ENCODE measurements at places on chromosomes 1 and 21.

DNA sequence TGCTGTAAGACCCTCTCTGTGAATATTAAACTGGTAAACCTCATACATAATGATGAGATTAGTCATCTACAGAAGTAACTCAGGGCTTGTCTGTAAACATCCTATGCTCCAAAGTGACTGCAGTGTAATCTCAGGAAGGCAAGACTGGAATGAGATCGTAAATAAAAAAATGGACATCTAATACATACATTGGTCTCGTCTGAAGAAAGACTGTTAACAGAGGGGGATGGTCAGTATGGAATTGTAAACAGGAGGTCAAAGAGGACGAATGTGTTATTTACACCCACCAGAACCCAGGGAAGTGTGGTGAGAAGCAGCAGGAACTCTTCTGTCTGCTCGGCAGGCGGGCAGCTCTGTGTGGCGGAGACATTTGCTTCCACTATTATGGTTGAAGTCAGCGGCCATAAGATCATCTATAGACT, 51.4 kb downstream of the DISC1 start:
- no peak for DNase-seq

DNA sequence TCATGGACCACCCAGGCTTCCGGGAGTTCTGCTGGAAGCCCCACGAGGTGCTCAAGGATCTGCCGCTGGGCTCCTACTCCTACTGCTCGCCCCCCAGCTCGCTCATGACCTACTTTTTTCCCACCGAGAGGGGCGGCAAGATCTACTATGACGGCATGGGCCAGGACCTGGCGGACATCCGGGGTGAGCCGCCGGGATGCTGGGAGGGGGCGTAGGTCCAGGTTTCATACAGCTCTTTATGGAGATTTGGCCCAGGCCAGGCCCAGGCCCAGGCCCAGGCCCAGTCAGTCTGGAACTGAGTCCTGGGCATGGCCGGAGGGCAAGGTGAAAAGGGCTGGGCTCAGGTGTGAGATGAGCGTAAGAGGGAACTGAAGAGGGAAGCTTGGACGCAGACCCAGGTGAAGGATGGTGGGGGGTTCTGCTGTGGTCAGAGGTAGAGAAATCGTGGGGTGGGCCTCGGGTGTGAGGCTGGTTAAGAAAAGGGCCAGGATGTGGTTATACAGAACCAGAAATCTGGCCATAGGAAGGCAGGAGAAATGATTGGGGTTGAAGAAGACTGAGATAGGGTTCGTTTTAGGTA, 23.0 kb downstream of the DISP3 start:
- no peak for DNase-seq

GRCh38 chr1:45373573-45373972, 33.3 kb upstream of the MUTYH start:
- DNase-seq, result no peak

DNA sequence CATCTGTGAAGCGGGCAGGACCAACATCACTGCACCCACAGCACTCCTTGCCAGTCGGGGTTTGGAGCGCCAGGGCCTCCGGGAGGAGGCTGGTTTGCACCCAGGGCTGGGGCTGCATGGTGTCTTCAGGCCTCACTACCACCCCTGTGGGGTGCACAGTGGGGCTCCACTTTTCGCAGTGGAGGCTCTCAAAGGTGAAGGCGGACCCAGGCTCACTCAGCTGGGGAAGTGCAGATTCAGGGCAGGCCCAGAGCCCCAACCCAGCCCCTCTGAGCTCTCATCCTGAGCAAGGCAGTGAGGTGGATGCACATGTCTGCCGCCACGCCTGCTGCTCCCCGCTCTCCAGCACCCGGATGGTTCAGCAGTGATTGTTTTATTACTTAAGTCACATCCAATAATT, 125.8 kb downstream of the PTPRU start:
- no peak for DNase-seq

DNA sequence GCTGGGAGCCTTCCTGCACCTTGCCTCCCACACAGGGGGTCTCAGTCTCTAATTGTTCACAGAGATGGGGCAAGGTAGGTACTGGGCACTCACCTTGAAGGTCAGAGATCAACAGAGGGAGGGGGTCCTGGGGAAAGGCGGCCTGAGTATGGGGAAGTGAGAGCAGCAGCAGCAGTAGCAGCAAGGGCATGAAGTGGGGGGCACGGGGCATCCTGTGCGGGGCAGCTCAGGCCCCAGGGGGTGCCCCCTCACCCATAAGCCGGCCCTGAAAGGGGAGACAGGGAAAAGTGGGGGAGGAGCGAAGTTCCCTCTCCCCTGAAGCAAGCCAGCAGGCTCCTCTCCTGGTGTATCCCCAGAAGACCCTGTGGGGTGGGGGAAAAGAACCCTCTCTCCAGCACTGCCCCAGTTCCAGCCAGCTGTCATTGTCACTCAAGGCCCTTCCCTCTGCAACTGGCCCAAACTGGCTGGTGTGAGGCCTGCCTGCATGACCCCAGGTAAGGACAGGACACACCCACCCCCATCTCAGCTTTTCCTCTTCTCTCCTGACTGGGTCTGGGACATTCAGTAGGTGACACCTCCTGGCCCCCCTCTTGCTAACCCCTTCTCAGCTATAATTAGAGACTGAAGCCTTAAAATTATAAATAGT, 3.9 kb downstream of the SEMA6C start:
- no peak for DNase-seq

GRCh38 chr1:111274653-111275052, 16.0 kb upstream of the CHIA start:
- DNase-seq, result no peak
